ENCODE measurements at places on chromosomes 6 and 20.
A peak's percentile ranks its signal among the peaks of the same experiment; 100 is the strongest.

- DNase-seq = no peak
These were observed 866.1 kb upstream of the ADGRB3 start for GRCh38 chr6:67768972-67769371.

DNA sequence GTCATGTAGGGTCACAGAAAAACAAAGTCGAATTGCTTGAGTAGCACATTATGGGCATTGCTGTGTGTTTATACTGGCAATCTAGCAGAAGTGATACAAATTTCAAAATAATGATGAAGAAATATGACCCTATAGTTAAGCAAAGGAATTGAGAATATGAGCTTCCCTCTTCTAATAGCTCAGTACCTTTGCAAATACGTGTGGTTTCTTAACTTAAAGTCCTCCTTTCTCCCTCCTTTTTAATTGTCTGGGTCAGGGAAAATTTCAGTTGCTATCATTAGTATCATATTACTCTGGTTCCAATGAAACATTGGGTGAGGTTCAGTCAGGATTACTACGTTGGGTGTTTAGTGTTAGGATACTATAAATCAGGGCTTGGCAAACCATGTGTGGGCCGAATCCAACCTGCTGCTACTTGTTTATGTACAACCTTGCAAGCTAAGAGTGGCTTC lies 166.8 kb upstream of the CARMIL1 start:
- no peak for DNase-seq

DNA sequence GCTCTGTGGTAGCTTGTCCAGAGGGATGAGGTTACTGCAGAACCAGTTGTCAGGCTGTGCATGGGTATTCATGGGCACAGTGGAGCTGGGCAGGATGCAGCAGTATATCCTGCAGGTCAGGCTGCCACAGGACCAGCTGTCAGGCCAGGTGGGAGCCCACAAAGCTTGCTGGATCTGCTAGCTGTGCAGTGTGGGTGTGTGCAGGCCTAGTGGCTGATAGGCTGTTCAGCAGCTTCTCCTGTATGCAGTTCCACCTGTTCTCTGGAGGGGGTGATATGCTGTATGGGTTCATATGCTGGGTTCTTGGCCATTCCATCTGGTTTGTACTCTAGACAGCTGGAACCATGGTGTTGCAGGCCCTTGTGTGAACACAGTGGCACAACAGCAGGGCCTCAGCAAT lies 40.6 kb upstream of the TPD52L1 start:
- DNase-seq = no peak

GRCh38 chr6:129032602-129033001 lies 149.7 kb downstream of the LAMA2 start:
- no peak for DNase-seq

DNA sequence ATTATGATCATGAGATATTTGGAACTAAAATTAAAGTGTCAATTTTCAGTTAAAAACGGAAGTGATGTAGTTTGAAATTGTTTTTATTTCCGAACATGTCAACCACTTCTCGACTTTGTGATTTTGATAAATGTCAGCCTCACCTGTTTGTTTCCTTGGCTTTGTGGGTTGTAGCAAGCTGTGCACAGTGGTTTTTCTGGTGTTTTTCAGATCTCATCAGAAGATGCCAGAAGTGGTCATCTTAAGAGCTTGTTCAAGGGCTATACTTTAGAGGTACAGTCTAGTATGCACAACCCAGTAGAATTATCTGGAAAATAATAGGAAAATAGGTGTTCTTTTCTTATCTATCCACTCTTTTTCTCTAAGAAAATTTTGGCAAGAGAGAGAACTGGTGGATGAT lies 134.0 kb downstream of the GRIK2 start:
- no peak for DNase-seq

DNA sequence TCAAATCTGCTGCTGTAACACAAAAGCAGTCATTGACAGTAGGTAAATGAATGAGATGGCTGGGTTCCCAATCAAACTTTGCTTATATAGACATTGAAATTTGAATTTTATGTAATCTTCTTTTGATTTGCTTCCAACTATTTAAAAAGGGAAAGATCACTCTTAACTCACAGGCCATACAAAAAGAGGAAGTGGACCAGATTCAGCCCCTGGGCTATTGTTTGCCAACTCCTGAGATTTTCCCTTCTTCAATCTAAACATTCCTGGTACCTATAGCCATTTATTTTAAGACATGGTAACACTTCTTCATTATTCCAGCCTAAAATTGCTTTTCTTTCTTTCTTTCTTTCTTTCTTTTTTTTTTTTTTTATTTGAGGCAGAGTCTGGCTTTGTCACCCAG lies 260.6 kb downstream of the TFAP2A start:
- no peak for DNase-seq

DNA sequence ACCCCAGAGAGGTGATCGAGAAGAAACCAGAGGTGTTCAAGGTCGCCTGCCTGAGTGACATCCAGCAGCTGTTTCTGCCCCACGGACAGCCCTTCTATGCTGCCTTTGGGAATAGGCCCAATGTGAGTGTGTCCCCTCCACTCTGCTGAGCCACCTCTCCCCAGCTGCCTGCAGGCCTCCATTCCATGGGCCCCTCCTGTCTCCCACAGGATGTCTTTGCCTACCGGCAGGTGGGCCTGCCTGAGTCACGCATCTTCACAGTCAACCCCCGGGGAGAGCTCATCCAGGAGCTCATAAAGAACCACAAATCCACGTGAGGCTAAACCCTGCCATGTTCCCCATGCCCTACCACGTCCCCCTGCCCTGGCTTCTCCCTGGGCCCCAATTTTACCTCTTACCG lies 8.4 kb downstream of the EMILIN3 start:
- no peak for DNase-seq

DNA sequence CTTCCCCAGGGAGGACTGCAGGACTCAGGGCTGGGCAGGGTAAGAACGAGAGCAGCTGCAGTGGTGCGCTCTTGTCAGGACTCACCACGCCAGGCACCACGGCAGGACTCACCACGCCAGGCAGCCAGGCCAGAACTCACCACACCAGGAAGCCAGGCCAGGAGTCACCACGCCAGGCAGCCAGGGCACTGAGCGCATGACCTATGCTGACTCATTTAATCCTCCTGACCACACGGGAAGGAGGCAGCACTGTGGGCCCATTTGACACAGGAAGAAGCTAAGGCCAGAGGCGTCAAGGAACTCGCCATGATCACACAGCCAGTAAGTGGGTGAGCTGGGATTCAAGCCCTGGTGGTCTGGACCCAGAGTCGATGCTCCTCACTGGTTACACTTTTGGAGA lies 189.3 kb downstream of the PREX1 start:
- no peak for DNase-seq

GRCh38 chr6:31083742-31084354 lies 28.5 kb downstream of the C6orf15 start:
- peak; percentile 14 for DNase-seq

DNA sequence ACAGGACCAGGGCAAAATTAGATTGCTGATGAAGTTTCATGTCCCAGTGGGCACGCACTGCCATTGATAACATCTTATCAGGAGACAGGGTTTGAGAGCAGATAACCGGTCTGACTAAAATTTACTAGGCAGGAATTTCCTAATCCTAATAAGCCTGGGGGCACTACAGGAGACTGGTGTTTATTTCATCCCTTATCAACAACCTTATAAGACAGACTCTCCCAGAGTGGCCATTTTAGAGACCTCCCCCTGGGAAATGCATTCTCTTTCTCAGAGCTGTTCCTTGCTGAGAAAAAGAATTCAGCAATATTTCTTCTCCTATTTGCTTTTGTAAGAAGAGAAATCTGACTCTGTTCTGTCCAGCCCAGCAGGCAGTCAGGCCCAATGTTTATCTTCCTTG lies 423.4 kb upstream of the IMPG1 start:
- DNase-seq = no peak

- DNase-seq = peak; percentile 80
These were observed 36.2 kb downstream of the GNAS start for GRCh38 chr20:58888521-58889333.

DNA sequence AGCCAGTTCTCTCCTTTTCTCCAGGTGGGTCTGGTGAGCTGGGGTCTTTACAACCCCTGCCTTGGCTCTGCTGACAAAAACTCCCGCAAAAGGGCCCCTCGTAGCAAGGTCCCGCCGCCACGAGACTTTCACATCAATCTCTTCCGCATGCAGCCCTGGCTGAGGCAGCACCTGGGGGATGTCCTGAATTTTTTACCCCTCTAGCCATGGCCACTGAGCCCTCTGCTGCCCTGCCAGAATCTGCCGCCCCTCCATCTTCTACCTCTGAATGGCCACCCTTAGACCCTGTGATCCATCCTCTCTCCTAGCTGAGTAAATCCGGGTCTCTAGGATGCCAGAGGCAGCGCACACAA lies 765 bp upstream of the CFB start:
- DNase-seq = no peak

GRCh38 chr20:44644667-44645131 lies 6.8 kb downstream of the ADA start:
- DNase-seq = no peak

DNA sequence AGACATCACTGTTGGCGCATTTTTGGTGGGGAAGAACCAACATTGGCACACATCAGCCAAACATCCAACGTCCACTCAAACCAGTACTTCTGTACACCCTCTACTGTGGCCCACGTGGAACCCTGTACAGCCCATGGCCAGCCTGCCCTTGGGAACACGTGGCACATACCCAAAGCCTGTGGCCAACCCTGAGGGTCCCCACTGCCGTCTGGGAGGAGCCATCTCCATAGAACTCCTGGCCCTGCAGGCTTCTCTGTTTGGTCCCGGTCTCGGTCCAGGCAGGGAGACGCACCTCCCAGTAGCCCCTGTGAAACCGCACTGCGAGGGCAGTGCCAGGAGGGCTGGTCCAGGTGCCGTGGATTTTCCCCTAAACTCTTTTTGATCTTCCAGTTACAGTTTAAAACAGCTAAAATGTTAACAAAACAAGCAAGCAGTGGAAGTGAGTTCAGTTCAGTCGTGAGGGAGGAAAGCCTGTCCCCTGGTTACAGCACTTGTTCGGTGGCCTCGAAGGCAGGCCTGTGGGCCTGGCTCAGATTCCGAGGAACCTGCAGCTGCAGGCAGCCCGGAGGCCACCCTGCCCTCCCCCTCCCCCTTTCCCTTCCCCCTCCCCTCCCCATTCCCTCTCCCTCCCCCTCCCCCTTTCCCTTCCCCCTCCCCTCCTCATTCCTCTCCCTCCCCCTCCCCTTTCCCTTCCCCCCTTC lies 233.7 kb downstream of the DLL1 start:
- DNase-seq = no peak

GRCh38 chr6:136403110-136403980 lies 113.7 kb upstream of the BCLAF1 start:
- DNase-seq = no peak

- peak; percentile 61 for DNase-seq
These were observed 1.1 kb downstream of the AMD1 start for GRCh38 chr6:110875548-110876169.

- DNase-seq = peak; percentile 27
These were observed 563 bp upstream of the SRSF3 start for GRCh38 chr6:36593569-36594028.

DNA sequence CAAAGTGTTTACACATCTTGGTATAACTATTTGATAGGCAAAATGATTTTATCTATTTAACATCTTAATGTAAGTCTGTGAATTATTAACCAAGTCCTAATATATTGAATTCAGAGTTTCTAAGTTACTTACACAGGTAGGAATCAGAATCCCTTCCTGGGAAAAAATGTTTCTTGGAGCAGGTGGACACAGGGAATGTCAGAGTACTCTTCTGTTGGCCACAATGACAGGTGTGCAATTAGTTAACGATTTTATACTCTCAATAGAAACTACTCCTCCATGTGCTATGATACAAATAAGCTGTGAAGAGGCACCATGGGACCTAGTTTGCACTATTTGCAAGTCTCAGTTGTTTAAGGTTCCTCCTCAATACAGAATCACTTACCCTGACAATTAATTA lies 821 bp upstream of the TAAR5 start:
- DNase-seq = no peak

DNA sequence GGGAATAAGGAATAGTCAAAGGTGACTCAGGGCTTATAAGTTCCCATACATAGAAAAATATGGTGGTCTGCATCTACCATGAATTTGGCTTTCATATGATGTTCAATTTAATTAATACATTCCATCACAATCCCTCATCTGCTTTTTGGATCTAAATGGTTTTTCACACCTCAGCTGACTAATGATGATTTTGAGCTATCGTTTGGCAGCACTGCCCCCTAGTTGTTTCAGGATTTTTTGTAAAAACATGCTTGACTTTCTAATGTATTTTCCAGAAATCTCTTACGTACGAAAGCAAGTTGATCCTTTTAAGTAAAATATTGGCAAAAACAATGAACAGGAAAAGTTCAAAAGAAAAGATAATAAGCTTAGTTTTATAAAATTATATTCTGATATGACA lies 408.6 kb upstream of the ADGRB3 start:
- DNase-seq = no peak

- DNase-seq = no peak
These were observed 65.1 kb downstream of the CGA start for GRCh38 chr6:87029711-87030314.

- DNase-seq = no peak
These were observed 34.0 kb upstream of the COL10A1 start for GRCh38 chr6:116159782-116160524.

Data from T follicular helper cell (primary cell).